ENCODE measurements at places on chromosomes 7 and 10.
A peak's percentile ranks its signal among the peaks of the same experiment; 100 is the strongest.

GRCh38 chr7:72622532-72622931, 205.5 kb downstream of the TYW1B start:
- DNase-seq = no peak

DNA sequence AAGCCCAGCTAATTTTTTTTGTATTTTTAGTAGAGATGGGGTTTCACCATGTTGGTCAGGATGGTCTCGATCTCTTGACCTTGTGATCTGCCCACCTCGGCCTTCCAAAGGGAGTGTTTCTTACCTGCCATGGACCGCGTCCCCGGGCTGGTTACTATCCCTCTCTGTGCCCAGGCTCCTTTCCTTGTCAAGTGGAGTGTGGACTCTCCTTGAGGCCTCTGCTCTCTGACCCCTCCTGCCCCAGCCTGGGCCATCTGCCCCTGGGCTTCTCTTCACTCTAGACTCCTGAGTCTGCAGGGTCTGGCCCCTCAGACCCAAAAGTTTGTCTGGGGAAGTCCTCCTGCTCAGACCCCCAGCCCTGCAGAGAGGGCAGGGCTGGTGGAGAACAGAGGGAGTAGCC, 20.7 kb downstream of the NEURL1 start:
- DNase-seq = no peak

DNA sequence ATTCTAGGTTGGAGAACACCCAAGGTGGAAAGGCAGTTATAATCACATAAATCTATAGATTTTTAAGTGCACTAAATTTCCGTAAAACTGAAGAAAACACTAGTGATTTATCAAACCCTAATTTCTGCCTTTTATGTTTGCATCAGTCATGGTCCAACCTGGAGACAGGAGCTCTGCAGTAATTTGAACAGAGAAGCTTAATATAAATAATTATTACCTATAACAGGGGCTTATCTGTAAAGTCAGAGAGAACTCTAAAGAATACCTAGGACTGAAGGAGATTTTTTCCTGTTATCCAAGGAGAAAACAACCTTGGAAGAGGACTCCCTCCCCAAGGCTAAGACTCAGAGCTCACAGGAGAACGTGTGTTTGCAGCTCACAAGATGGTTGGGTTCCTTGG, 95.1 kb downstream of the MPP7 start:
- DNase-seq = no peak

DNA sequence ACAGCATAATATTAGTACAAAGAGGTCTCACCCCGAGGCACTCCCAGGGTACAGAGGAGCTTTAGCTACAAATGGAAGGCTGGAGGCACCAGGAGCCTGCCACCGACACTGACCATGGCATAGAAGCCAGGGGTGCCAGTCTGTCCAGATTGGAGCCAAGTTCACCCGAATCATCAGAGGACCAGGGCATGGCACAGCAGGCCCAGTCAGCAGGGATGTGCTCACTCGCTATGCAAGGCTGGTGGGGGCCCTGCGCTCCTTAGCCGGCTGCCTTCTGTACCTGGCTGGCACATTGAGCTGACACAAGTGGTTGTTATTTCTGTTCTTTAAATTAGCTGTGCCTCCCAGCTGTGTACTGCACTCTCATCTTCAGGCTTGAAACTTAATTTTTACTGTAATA, 149.3 kb downstream of the TCERG1L start:
- no peak for DNase-seq

- no peak for DNase-seq
Measured at GRCh38 chr7:124403587-124403986, 362.0 kb downstream of the GPR37 start.

- DNase-seq = no peak
Measured at GRCh38 chr7:106070567-106071254, 41.4 kb downstream of the SYPL1 start.

GRCh38 chr10:119770928-119771327, 45.1 kb downstream of the INPP5F start:
- no peak for DNase-seq

- DNase-seq = no peak
Measured at GRCh38 chr10:31393844-31394243, 74.8 kb downstream of the ZEB1 start.

- peak; percentile 37 for DNase-seq
Measured at GRCh38 chr10:132836832-132837540, 51.0 kb upstream of the NKX6-2 start.

- DNase-seq = no peak
Measured at GRCh38 chr7:42183547-42183946, 53.5 kb downstream of the GLI3 start.

DNA sequence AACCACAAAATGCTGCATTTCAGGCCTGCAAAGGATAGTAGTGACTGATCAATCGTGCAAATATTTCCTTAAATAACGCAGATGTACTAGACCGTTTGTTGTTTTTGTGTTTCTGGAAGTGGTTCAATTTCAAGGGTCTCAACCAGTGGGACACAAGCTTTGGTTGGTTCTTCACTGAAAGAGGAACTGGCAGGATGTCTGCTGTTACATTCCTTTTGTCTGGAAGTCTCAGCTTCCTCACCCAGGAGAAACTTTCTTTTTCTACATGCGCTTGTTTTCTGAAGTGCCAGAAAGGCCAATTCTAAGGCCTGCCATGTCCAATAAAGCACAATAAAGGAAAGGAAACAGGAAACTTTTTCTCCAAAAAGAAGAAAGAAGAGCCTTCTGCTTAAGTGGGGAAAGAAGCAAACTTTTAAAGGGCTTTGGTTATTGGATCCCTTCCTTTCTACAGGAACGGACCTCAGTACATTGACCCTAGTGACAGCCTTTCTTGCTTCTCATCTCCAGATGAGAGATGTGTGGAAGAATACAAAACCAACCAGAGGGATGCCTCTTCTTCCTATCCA, 4.1 kb downstream of the DKK1 start:
- no peak for DNase-seq

Measured in stimulated activated CD8-positive, alpha-beta memory T cell treated with anti-CD3 and anti-CD28 coated beads, Interleukin-2, amount 100 ng/mL, for 48 hours (primary cell).